ENCODE measurements at places on chromosomes 13 and 19.
A peak's percentile ranks its signal among the peaks of the same experiment; 100 is the strongest.

DNA sequence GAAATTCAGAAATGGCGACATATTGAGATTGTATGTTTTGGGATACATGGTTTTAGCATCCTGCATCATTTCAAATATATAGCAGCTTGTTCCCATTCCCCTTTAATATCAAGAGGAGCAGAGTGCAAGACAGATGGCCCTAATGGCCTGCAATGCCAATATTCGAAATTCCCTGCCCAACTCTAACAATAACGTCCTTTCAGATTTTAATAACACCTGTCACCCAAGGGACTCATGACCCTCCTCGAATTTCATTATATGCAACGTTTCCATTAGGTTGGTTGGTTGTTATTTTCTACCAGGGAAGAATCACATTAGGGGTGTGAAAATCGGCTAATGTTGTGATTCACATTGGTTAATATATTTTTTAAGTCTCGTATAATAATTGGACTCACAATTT, 170.0 kb downstream of the TNFSF13B start:
- no peak for DNase-seq

GRCh38 chr19:36257520-36257876, 42.6 kb downstream of the ZNF146 start:
- DNase-seq, result no peak

- no peak for DNase-seq
Observed at GRCh38 chr13:114257014-114257413, 22.3 kb downstream of the CDC16 start.

DNA sequence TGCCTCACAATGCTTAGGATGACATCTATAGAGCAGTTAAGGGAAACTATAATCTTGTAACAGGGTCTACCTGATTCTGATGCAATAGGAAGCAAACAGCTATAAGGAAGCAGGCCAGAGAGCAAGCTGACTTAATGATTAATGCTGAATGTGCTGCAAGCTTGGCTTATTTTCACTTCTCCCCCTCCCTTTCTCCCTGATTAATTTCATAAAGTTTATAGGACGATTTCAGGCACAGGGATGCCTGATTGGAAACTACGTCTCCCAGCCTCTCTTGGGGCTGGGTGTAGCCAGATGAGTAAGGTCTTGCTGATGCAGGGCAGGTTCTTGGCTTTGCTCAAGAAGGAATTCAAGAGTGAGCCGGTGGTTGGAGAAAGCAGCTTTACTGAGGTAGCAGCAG, 82.8 kb upstream of the MRI1 start:
- DNase-seq, result no peak

DNA sequence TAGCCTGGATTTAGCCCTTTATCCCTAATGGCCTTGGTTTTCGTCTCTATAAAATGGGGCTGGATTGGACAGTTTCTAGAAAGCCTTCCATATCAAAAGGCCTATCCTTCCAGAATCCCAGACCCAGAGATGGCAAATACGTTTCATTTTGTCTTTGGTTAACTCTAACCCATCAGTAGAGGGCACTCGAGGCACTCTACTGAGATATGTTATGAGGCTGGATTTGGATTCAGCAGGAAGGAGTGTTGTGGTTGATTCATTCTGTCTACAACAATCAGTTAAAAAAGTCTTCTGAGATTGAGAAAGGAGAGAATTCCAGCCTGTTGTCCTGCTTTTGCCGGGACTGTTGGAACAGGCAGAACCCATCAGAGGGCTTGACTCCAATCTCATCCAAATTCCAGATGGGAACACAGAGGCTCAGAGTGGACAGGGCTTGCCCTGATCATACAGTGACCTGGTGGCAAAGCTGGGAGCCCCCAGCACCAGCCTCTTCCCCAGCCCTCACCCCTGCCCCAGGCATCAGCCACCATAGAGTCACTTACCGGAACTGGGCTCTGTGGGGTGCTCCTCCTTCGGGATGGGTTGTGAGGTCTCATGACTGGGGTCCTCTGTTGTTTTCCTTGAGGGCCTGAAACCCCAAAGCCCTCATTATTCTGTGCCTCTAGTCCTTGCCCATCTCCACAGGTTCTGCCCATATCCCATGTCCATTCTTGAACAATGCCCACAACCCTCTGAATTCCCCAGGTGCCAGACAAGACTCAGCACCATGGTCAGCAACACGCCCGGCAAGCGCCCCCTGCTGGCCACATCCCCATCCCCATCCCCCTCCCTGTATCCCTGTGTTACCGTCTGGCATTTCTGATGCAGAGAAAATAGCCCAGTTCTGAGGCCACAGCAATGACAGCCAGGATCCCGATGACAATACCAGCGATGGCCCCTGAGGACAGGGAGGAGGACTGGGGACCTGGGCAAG, 12.3 kb upstream of the ZNF180 start:
- no peak for DNase-seq

GRCh38 chr19:11574689-11575088, 2.8 kb downstream of the ACP5 start:
- DNase-seq, result no peak

DNA sequence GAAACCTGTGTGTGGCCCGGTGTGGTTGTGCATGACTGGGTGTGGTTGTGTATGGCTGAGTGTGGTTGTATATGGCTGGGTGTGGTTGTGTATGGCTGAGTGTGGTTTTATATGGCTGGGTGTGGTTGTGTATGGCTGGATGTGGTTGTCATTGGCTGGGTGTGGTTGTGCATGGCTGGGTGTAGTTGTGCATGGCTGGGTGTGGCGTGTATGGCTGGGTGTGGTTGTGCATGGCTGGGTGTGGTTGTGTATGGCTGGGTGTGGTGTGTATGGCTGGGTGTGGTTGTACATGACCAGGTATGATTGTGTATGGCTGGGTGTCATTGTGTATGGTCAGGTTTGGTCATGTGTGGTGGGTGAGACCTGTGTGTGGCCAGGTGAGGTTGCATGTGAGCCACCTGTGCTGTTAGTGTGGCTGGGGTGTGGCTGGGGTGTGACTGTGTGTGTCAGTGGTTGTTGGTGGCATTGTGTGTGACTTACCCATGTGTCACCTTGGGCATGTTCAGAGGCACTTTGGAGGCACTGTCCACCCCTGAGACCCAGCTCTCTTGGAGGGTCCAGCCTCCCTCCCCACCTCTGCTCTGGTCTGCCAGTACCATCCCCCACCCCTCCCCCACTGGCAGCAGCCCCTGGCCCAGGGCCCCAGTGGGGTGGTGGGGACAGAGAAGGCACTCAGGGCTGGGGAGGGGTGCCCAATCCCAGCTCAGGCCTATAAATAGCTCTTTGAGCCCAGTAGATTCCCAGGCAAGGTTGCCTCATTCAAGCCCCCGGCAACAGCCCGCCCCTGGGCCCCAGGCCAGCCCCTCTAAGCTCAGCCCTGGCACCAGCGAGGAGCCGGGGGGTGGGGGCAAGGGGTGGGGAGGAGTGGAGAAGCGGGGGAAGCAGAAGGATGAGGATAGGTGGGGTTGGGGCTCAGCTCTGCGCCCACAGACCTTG, 3.9 kb upstream of the NCAN start:
- no peak for DNase-seq

DNA sequence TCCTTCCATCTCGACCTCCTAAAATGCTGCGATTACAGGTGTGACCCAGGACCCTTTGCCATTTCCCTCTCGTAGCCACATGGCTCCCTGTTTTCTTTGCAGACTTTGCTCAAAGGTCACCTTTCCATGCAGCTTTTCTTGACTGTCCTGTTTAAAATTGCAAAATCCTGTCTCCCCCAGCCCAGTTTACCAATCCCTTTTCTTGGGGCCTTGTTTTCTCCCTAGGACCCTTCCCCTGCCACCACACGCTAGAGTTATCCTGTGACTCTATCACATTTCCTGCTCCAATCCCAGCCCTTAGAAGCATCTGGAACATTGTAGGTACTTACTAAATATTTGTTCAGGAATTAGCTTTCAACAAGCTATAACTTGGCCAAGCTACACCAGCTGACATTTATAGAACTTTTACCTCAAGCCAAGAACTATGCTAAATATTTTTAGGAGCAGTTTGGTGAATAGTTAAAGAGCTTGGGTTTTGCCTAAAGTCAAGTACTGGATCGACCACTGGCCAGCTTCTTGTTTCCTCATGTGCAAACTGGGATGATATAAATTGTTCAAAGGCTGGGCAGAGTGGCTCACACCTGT, 9.1 kb upstream of the SERTAD3 start:
- no peak for DNase-seq

DNA sequence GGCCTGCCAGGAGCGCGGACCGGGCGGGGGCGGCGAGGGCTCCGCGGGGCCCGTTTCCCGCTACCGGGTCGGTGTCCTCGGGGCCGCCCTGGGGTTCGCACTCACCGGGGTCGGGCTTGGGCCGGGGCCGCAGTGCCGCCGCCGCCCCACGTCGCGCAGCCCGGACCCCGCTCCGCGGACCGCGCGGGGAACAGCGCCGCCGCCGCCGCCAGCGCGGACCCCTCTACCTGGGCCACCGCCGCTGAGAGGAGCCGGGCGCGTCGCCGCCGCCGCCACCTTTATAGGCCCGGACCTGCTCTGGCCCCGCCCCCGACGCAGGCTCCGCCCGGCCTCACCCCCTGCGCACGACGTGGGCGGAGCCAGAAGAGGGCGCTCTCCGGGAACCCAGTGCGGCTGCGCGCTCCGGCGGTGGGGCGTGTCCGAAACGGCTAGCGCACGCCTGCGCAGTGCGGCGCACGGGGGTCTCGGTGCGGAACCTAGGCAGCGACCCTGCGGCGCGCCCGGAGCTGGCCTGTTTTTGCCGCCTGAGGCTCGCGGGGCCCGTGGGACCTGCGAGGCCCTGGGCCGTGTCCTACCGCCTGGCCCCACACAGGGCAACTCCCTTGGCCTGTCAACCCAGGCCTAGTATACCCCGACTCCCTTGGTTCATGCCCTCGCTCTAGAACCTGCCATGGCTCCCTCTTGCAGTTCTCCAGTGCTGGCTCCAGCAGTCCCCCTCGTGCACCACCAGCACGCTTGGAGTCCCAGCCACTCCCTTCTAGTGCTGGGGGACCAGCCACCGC, at the start of gene MKNK2:
TSS of gene MKNK2 (minus strand) at position 254 of the 782 bp plus-strand sequence. CDS start 393 bp downstream, outside the sequence.
- peak; percentile 100 for DNase-seq

DNA sequence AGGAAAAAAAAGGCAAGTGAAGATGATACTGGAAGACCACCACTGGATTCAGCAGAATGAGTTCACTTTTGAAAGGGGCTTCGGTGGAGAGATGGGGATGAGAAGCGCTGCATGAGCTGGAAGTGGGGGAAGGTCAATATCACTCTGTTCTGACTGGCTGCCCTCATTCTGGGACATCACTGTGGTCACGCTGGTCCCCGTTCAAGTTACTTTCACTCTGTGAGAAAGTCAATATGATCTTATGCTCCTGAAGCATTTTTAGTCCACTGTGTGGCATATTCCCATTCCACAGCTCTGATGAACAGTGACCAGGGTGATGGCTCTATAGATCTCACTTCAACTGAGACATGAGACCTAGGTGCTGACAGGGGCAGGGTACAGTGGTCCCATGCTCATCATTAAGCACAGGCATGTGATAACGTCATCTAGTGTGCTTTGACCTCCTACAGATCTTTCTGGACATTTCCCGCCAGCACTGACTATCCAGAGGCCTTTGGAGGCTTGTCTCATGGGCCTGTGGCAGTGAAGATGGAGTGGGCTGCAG, 40.2 kb upstream of the GPR183 start:
- no peak for DNase-seq

DNA sequence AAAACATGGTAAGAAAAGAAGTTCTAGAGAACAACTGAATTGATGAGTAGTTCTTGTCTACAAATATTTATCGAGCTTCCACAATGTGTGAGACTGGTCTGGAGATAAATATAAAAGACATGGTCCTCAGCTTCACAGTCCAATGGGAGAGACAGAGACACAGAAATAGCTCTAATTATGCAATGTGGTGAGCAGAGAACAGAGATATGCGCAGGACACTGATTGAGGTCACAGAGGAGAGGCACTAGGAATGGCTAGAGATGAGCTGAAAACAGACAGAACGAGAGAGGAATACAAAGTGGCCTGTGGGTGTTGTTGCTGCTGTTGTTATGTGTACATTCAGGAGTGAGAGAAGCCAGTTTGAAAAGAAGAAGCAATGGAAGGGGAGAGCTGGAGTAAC, 53.2 kb downstream of the GPALPP1 start:
- no peak for DNase-seq

- peak; percentile 55 for DNase-seq
Observed at GRCh38 chr13:41402691-41403511, 54.4 kb upstream of the RGCC start.

DNA sequence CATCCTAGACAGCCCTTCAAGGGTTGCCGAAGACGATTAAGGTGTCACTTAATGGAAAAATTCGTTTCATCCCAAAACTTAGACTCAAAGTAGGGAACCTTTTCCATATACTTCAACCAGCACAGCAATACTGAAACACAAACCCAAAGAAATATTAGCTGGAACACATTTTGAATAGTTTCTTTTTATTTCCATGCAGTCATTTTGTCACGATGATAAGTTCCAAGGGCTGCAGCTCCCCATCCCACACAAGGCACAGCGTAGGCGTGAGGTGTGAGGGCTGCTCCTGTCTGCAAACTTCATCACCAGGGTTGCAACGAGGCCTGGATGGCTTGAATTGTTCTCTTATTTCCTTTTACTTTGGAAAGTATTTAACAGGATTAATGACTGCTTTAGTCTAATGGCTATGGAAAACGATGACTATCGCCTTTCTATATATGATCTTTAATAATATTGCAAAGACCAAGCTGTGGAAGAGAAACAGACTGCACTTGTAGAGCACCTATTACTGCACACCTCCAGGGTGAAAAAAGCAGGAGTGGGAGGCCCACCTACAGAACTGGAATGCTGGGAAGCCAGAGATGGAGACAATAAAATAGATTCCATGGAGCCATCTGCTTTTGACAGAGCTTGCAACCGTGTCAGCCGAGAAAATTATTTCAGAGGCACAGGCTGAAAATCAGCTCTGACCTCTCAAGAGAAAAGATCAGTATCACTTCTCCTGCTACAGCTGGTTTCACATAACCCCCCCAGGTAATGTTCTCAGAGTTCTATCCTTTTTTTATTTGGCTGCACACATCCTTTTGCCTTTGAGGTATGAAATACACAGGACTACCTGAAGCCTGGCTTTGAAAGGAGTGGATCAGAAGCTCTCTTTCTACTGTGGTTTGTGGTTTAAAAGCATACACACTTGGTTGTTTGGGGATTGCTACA, 274.5 kb upstream of the NBEA start:
- DNase-seq, result no peak

DNA sequence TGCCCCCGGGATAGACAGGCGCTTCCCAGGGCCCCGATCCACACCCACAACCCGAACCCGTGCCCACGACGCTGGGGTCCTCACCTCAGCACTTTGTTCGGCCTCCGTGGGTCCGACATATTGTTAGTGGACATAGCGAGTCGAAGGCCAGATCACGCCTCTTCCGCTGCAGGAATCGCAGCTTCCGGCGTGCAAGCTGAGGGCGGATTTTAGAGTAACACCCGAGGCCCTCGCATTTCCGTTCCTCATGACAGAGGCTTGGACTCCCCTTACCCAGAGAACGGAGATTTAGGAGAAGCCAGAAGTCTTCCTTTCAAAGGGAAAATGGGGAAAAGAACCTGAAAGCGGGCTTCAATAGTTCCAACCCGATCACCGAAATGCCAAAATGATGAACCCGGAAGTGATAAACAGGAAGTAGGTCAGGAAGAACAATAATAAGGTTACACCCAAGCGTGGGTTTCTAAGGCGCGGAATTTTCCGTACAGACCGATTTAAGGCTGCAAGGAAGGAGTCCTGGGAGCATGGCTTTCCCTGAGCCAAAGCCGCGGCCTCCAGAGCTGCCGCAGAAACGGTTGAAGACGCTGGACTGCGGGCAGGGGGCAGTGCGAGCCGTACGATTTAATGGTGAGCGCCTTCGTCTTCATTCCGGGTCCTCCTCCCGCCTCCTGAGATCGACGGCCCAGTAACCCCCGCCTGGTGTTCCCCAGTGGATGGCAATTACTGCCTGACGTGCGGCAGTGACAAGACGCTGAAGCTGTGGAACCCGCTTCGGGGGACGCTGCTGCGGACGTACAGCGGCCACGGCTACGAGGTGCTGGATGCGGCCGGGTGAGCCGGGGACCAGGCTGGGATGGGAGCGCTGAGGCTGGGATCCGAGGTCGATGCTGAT, 2.9 kb downstream of the WDR83 start:
- DNase-seq, result peak; percentile 69

All from stimulated activated effector memory CD8-positive, alpha-beta T cell treated with anti-CD3 and anti-CD28 coated beads, Interleukin-12 subunit alpha, Interleukin-12 subunit beta, amount 100 ng/mL, for 72 hours (primary cell).